Stimulated activated CD8-positive, alpha-beta memory T cell treated with anti-CD3 and anti-CD28 coated beads, Interleukin-4, amount 100 ng/mL, for 48 hours (primary cell): ENCODE measurements at places on chromosomes 4 and X.

GRCh38 chr4:61044837-61045236 lies 155.3 kb upstream of the ADGRL3 start:
- DNase-seq = no peak

- DNase-seq = no peak
These were observed 67.3 kb downstream of the SLC34A2 start for GRCh38 chr4:25722964-25723363.

DNA sequence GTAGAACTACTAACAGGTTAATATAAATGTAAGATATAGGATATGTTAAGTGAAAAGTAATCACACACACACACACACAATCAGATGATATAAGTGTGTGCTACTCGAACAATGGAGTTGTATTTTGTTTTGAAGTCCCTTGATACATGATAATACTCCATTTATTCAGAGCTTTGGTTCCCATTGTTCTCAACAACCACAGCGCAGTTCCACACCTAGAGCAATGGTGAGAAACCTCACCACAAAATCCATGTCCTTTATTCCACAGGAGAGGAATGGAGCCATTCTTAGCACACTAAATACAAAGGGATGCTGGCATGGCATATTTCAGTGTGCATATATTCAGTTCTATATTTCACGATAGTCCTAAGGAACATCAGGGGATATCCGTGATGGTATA lies 139.2 kb downstream of the PPP3CA start:
- no peak for DNase-seq

- DNase-seq = no peak
These were observed 339.1 kb downstream of the DCHS2 start for GRCh38 chr4:154152546-154152945.

- DNase-seq = no peak
These were observed 4.6 kb downstream of the DUSP9 start for GRCh38 chrX:153651540-153652079.

DNA sequence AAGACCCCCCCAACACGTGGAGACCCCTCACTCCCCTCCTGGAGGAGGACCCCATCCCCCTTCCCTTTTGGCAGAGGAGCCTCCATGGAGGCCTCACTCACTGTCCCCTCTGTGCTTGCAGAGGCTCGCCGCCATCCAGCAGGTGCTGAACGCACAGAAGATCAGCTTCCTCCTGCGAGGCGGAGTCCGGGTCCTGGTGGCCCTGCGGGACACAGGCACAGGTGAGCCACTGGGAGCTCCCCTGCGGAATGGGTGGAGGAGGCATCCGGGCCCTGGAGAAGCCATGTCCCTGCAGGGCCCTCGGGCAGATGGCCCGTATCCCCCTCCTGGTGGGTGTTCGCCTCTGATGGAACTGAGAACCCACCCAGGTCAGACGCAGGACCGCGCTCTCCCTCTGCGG lies 206.5 kb downstream of the AFAP1 start:
- no peak for DNase-seq

GRCh38 chr4:47493238-47494123 lies 8.4 kb downstream of the ATP10D start:
- no peak for DNase-seq

- DNase-seq = peak; percentile 66
These were observed 146.0 kb upstream of the CPEB2 start for GRCh38 chr4:14856062-14856933.

GRCh38 chr4:32010221-32010620 lies 1290.1 kb downstream of the PCDH7 start:
- no peak for DNase-seq

DNA sequence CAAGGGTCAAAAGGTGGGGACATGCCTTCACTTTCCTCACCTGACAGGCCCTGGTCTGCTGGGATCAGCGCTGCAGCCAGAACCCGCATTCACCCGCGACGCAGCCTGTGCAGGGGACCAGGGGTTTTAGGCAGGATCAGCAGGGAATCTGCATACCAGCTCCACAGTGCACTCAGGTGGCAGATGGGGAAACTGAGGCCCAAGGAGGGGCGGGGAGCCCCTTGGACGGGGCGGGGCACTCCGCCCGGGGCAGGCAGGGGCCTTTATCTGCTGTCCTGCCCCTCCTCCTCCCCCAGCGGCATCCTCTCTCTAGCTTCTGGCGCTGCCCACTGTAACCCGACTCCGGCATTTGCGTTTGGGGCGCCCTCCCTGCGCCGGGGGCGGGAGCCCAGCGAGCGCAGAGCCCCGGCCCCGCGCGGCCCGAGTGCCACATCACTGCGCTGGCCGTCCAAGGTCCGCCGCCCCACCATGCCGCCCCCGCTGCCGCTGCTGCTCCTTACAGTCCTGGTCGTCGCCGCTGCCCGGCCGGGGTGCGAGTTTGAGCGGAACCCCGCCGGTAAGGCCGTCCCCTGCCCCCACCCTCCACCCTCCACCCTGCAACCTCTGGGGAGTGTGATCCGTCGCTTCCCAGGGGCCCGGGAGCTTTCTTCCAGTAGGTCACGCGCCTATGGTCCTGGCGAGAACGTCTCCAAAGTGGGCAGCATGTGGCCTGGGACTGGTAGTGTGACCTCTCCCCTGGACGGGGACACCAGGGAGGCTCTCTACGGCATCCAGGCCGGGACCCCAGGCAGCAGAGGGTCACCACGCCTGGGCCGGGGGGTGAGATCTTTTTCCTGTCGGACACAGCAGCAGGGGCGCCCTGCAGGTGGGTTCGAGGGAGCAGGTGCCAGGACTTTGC lies at the start of gene CPZ:
Gene CPZ, plus strand, starts transcription at position 400 of the 898 bp plus-strand sequence. Its CDS starts 69 bp downstream, at position 469.
- no peak for DNase-seq

GRCh38 chrX:24961809-24962208 lies 54.0 kb downstream of the ARX start:
- no peak for DNase-seq

DNA sequence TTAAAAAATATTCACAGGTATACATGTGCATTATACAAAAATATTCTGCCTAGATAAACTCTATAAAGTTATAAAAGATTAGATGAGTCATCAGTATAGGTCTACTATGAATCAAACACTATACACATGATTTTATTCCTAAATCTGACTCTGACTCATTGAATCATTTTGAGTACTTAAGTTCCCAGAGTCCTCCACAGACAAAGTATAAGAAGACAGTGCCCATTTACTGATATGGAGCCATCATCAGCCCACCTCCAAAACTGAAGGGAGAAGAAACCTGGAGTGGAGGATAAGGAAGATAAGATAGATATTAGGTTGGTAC lies 28.7 kb upstream of the ANTXR2 start:
- no peak for DNase-seq
